ENCODE measurements at places on chromosomes 6 and 20. TPM values are rescaled to one million over a fixed set of nuclear protein-coding genes. Genes with fewer than 3 reads are reported as not detected.

GRCh38 chr20:58308290-58308679 lies 1.2 kb upstream of the RAB22A start:
- no peak for DNase-seq

- DNase-seq, result no peak
These were observed 76.1 kb upstream of the ATXN1 start for GRCh38 chr6:16837217-16837972.

DNA sequence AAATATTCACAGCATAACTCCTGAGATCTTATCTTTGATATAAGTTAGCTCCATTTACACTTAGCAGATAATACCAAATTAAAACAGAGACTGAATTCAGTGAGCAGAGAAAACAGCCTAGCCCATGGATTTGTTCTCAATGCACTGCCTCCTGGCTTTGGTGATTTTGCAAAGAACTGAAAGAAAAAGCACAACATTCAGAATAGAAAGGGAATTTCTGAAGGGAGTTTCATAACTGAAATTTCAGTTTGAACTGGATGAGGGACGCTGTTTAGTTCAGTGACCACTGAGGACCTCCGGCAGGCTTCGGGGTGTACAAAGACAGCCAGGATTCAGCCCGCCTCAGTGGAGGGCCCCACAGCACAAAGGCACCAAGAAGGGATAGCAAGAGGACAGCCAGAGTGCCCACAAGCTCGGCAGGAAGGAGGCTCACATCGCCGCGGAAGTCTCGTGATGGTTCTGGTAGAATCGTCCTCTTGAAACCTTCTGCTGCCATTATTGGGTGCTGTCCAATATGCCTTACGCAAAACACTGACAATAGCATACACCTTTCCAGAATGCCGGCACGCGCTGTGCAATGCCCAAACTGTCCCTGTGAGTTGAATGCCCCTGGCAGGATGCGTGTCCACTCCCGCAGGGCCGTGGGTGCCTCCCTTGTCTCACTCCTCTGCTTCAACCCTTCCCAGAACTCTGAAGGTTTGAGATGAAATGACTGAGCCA lies 9.7 kb upstream of the IRF4 start:
- DNase-seq, result no peak

- no peak for DNase-seq
These were observed 137.0 kb downstream of the IMPG1 start for GRCh38 chr6:75935473-75935793.

- no peak for DNase-seq
These were observed 89.2 kb downstream of the TXNDC5 start for GRCh38 chr6:7821426-7821825.

The MCCD1 gene
- not detected for polyA plus RNA-seq

GRCh38 chr6:34027445-34027936 lies 118.4 kb downstream of the GRM4 start:
- DNase-seq, result peak; percentile 53

The LY6G6C gene
- polyA plus RNA-seq, result not detected

- no peak for DNase-seq
These were observed 75.4 kb downstream of the PERP start for GRCh38 chr6:138031850-138032249.
